ENCODE measurements at places on chromosomes 7 and 10. TPM values are rescaled to one million over a fixed set of nuclear protein-coding genes. Genes with fewer than 3 reads are reported as not detected.

Gene CUBN
- total RNA-seq: 0.15 TPM

Gene NPM3
- 98.7 TPM for total RNA-seq

Gene NRAP
- total RNA-seq: not detected

Gene ST8SIA6
- total RNA-seq: 0.09 TPM

Gene SH2D4B
- total RNA-seq: 0.13 TPM

Gene NEURL1
- 0.78 TPM for total RNA-seq

Gene PNLIPRP2
- 0.11 TPM for total RNA-seq

Gene IFIT1
- total RNA-seq: 3.7 TPM

Gene ZNF862
- total RNA-seq: 3.0 TPM

Gene GNG11
- 32.2 TPM for total RNA-seq

Gene ADCY1
- total RNA-seq: 2.6 TPM

Gene FKBP14
- total RNA-seq: 10.3 TPM

Gene CLEC2L
- not detected for total RNA-seq

Gene PDSS1
- 14.9 TPM for total RNA-seq

Gene ASIC3
- total RNA-seq: 10.5 TPM

Gene GIMAP8
- total RNA-seq: not detected

Gene PRSS58
- total RNA-seq: not detected

Gene LRRC17
- total RNA-seq: not detected

Gene SLC26A5
- not detected for total RNA-seq

Gene MMD2
- total RNA-seq: not detected

Gene HTR7
- 0.39 TPM for total RNA-seq

Gene EPO
- not detected for total RNA-seq

Gene GLCCI1
- total RNA-seq: 1.1 TPM

Gene RTKN2
- 0.96 TPM for total RNA-seq

Gene GPER1
- total RNA-seq: 1.4 TPM

Gene HEPACAM2
- total RNA-seq: not detected

Gene NCF1
- 0.11 TPM for total RNA-seq

Gene ZNF789
- 7.7 TPM for total RNA-seq

Gene ZNF212
- total RNA-seq: 9.2 TPM

Gene ZNF746
- 20.3 TPM for total RNA-seq

Gene FANK1
- total RNA-seq: 1.9 TPM

Gene GIMAP2
- not detected for total RNA-seq

Gene RAMP3
- not detected for total RNA-seq
